ENCODE measurements at places on chromosomes 4 and X.

GRCh38 chrX:125850693-125851092, 315.4 kb downstream of the DCAF12L2 start:
- no peak for DNase-seq

GRCh38 chrX:74119016-74119910, 184.7 kb upstream of the ZCCHC13 start:
- no peak for DNase-seq

GRCh38 chrX:107213477-107213876, 7.1 kb downstream of the DNAAF6 start:
- DNase-seq: no peak

DNA sequence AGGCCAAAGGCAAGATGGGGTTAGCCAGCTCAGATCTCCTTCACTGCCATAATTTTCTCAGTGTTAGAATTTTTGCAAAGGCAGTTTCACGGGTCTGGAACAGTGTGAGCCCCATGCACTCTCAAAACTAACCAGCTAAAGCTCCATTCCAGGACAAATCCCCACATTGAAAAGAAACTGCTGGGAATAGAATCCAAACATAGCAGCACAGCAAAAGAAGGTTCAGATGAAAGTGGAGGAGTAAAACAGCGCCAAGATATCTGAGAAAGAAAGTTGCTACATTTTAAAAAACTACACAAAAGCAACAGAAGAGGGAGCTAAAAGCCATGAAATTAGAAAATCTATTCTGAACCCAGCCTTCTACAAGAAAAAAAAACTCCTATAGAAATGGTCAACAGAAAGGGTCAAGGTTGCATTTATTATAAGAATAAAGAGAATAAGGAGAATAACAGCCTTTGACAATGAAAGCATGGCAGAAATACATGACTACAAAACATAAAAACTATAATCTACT, 39.6 kb upstream of the SLC7A3 start:
- no peak for DNase-seq

GRCh38 chr4:113094331-113094730, 44.9 kb downstream of the ANK2 start:
- no peak for DNase-seq

GRCh38 chrX:135639066-135639780, 74.2 kb upstream of the CT45A1 start:
- DNase-seq: no peak

DNA sequence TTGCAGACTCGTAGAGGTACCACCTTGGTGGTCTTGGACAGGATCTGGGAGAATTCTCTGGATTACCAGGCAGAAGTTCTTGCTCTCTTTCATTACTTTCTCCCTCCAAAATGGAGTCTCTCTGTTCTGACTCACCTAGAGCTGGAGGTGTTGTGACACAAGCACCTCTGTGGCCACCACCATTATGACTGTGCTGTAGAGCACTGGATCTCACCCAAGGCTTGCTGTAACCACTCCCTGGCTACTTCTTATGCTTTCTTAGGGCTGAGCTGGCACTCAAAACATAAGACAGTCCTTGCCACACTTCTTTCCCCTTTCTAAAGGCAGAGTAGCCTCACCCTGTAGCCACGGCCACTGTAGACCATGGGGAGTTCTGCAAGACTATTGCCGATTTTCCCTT, 296.6 kb upstream of the DIPK2B start:
- no peak for DNase-seq
